Right ventricle myocardium superior (tissue), 1 donor: ENCODE measurements at places on chromosomes 13 and 19.

- DNase-seq = no peak
Measured at GRCh38 chr13:72109863-72110262, 242.9 kb upstream of the DACH1 start.

- no peak for DNase-seq
Measured at GRCh38 chr13:95356916-95357315, 55.7 kb upstream of the ABCC4 start.

DNA sequence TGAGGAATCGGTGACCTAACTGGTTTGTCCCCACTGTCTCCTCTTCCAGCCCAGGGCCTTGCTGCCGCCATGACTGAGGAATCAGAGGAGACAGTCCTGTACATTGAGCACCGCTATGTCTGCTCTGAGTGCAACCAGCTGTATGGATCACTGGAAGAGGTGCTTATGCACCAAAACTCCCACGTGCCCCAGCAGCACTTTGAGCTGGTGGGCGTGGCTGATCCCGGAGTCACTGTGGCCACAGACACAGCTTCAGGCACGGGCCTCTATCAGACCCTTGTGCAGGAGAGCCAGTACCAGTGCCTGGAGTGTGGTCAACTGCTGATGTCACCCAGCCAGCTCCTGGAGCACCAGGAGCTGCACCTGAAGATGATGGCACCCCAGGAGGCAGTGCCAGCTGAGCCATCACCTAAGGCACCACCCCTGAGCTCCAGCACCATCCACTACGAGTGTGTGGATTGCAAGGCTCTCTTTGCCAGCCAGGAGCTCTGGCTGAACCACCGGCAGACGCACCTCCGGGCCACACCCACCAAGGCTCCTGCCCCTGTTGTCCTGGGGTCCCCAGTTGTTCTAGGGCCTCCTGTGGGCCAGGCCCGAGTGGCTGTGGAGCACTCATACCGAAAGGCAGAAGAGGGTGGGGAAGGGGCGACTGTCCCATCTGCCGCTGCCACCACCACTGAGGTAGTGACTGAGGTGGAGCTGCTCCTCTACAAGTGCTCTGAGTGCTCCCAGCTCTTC, 2.7 kb downstream of the ZNF574 start:
- DNase-seq = no peak

DNA sequence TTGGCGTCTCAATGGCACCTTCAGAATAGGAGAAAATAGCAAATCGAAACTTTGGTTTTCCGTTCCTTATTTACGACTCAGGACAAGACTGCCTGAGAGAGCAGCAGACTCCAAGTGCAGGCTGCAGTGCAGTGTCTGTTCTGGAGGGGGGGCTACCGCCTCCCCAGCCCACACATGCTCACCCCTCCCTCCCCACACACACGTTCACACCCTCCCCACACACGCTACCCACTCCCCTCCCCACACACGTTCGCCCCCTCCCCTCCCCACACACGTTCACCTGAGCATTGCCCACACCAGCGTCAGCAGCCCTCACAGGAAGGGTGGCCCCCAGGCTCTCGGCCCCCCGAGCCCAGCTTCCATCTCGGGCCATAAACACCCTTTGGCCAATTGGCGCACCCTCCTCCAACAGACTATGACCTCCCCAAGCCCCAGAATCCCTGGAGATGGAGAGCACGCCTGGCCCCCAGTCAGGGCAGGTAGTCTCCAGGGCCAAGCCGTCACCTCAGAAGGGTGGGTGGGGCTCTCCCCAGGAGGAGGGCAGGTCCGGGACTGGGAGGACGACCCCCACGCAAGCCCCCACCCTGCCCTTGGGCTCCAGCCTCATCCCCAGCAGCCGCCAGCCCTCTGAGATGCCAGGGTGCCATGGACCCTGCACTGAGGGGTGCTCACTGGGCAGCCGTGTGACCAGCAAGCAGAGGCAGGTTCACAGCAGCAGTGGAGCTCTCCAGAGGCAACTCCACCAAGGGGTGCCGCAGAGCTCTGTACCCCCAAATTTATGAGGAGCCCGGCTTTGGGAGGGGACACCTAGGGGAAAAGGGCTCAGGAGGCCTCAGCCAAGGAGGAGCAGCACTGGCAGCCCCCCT, 27.5 kb downstream of the RASA3 start:
- DNase-seq = peak; percentile 21

DNA sequence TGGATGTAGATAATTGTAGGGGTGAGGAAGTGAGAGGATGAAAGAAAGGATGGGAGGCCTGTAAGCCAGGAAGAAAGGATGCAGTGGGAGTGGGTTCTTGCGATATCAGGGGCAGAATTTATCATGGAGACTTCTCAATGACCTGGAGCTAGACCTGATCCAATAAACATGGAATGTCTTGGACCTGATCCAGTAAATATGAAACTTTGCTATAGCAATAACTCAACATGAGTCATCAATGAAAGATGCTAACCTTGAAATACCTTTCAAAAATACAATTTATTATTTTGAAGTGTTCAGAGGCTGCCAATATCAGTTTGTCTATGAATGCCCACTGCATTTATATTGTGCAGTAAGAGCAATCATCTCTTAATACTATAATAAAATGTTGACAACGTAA, 279.5 kb downstream of the POU4F1 start:
- DNase-seq = no peak

DNA sequence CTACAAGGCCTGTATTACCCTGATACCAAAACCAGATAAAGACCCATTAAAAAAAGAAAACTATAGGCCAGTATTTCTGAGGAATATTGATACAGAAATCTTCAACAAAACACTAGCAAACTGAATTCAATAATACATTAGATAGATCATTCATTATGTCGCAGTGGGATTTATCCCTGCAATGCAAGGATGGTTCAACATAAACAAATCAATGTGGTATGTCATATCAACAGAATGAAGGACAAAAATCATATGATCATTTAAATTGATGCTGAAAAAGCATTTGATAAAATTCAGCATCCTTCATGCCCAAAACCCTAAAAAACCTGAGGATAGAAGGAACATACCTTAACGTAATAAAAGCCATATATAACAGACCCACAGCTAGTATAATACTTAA, 50.0 kb downstream of the RB1 start:
- no peak for DNase-seq

DNA sequence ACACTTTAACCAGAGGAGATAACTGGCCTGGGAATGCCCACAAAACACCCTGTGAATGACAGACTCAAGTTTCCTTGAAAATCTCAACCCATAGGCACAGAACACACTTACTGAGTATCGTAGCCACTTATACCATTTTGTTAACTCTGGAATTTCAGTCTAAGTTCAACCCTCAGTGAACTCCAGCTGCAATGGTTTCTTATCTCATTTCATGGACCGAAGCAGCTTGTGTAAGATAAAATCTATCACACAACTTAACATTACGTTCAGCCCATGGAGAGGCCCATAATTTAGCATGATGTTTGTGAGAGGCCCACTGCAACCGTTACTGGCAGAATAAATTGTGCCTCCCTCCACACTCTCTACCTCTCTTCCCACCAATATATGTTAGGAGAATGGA, 323.0 kb downstream of the DNAJC15 start:
- DNase-seq = no peak

- DNase-seq = no peak
Measured at GRCh38 chr19:56927791-56928207, 87.3 kb upstream of the PEG3 start.

DNA sequence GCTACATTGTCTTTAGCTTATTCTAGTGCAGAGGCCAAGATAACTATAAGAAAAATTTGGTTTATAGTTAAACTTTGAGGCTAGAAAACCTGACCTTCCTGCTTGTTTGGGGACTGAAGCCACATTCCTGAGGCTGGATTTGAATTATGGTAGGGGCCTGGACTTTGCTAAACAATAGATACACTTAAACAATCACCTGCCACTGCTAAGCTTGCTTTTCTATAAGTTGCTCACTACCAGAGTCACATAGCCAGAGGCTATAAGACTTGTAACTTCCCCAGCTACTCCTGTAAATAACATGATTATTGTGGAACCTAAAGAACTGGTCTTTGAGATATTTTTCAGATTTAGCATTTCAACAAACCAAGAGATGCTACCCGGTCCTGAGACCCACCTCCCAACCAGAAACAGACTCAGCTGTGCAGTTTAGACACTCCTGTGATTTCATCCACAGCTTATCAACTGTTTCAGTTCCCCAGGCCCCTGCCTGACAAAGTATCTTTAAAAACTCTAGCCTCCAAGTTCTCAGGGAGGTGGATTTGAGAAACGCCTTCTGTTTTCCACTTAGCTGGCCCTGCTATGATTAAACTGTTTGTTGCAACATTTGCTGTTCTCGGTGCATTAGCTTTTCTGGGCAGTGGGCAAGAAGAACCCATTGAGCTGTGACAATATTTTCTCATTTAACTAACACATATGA, 77.7 kb downstream of the MIPEP start:
- no peak for DNase-seq

GRCh38 chr13:39516096-39516495, 86.9 kb downstream of the LHFPL6 start:
- DNase-seq = no peak

GRCh38 chr13:73416093-73416492, 357.3 kb downstream of the KLF5 start:
- DNase-seq = no peak

GRCh38 chr19:18317961-18318800, 4.7 kb downstream of the LSM4 start:
- DNase-seq = peak; percentile 77

DNA sequence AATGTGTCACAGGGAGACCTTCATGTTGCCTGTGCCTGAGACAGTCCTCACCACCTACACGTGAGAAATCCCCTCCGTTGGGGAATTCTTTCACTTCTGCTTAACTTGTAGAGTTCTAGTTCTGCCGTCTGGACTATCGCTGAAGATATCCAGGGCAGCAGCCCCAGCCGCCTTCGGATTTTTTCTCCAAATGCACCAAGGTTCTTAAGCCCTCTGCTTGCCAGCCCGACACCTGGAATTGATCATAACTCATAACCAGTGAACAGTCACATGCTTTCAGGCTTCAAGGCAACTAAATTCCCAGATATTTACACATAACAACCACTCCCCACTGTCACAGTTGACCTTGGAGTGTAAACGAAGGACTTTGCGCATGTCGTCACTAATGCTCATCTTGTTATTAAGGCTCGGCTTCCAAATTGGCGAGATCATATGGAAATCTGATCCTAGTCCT, 114.4 kb downstream of the RAB20 start:
- DNase-seq = no peak

DNA sequence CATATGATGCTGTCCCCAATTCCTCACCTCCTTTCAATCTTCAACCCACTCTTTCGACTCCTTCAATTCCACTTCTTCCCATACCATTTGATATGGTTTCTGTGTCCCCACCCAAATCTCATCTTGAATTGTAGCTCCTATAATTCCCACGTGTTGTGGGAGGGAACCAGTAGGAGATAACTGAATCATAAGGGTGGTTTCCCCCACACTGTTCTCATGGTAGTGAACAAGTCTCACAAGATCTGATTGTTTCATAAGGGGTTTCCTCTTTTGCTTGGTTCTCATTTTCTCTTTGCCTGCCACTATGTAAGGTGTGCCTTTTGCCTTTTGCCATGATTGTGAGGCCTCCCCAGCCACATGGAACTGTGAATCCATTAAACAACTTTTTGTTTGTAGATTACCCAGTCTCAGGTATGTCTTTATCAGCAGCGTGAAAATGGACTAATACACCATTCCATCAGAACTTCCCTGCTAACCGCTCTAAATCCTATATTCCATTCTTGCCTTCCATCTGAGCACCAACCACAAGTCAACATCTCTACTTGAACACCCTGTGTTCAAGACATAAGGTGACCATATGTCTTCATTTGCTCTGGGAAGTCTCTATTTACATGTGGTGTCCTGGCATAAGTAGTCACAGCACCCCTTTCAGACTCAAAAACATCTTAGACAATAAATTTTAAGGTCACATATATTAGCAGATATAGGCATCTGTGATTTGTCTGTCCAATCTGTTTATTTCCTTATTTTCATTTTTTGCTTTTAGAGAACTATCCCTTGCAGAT, 122.9 kb downstream of the TSHZ3 start:
- no peak for DNase-seq

DNA sequence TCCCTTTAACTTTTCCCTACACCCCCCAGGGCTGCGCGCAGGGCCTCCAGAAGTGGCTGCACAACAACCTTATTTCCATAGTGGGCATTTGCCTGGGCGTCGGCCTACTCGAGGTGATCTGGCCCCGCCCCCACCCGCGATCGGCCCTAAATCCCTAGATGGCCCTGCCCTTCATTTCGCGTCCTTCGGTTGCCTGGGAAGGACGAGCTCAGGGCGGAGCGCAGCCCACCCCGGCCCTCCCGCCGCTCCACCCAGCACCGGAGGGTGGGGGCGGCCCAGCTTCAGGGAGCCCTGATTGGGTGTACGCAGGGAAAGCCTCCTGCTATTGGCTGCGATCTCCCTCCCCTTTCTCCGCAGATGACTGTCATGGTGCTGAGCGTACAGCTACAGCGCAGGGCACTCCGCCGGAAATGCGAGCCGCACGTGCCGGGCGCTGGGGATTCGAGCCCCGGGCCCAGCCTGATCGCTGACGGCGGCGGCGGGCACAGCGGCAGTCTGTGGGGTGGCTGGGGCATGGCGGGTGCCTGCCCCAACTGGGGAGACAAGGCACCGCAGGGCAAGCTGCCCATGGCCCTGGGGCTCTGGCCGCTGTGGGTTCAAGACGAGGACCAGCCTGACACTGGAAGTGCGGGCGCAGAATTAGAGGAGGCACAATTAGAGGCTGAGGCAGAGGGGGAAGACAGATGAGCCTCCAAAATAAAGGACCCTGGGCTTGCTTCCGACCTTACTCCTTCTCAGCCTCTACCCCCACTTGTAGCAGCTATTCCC, 4.3 kb downstream of the CD37 start:
- DNase-seq = peak; percentile 91

- peak; percentile 73 for DNase-seq
Measured at GRCh38 chr19:45492627-45493470, 4.0 kb downstream of the RTN2 start.

- DNase-seq = peak; percentile 41
Measured at GRCh38 chr19:6250909-6251308, 28.9 kb downstream of the MLLT1 start.

DNA sequence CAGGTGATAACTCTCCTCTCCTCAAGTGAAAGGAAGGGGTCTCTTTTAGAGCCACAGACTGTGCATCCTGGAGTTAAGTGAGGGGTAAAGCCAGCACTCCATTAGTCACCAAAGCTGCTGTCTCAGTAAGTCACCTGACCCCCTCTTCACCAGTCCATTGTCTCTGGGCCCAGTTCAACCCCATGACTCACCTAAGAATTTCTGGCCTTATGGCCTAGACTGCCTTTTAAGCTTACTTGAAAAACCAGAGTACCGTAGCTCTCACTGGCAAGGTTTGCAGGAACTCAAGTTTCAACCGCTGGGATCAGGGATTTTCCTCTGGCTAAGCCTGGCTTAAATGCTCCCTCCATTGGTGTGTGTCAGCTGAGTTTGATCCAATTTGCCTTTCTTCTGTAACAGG, 23.4 kb upstream of the EID2 start:
- DNase-seq = no peak
